ENCODE measurements at places on chromosomes 3 and 15. TPM values are rescaled to one million over a fixed set of nuclear protein-coding genes. Genes with fewer than 3 reads are reported as not detected.
A peak's percentile ranks its signal among the peaks of the same experiment; 100 is the strongest.

The IMPDH2 gene
- total RNA-seq = 102 TPM

The TFG gene
- 43.9 TPM for total RNA-seq

The MST1R gene
- total RNA-seq = 0.65 TPM

The SLC28A2 gene
- total RNA-seq = not detected

The C3orf20 gene
- 0.81 TPM for total RNA-seq

DNA sequence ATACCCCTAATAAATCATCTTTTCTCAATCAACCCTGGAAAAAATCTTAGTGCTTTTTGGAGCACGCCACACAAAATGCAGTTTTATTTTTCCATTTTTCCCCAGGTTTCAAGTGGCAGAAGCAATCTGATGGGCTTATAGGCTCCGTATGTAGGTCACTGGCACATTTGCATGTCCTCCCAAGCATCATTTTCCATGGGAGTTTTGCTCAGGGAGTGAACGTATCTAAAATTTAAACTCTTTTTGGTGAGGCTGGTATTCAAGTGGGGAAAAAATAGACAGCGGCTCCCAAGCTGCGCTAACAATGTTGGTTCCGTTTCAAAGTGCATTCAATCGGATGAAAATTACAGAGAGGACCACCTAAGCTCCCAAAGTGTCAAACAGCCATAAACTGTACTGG, 233.4 kb downstream of the MEX3B start:
- H3K27me3 ChIP-seq = no peaks in the 10 kb centered on the region
- H3K36me3 ChIP-seq = no peaks in the 10 kb centered on the region
- H3K27ac ChIP-seq = no peak overlapping the region
- H3K4me1 ChIP-seq = no peaks in the 10 kb centered on the region
- H3K4me3 ChIP-seq = no peak overlapping the region
- no peak for DNase-seq

DNA sequence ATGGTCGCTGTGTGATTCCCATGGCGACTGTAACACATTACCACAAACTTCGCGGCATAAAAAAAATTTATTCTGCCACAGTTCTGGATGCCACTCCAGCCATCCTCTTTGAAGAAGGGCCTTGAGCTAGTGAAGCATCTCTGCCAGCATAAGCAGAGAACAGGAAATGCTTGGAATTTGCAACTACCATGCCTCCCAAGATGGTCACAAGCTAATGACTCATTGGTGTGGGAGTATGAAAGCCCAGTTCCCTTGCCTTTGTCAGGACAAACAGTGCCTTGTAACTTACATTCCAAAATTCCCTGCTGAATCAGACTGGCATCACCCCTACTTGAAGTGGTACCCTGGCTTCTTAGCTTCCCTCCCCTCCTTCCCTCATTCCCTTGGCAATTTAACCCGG, 129.7 kb downstream of the PROS1 start:
- no peaks in the 10 kb centered on the region for H3K36me3 ChIP-seq
- no peak for DNase-seq
- H3K4me1 ChIP-seq = no peaks in the 10 kb centered on the region
- no peak overlapping the region for H3K27ac ChIP-seq
- no peaks in the 10 kb centered on the region for H3K27me3 ChIP-seq
- H3K4me3 ChIP-seq = no peak overlapping the region

DNA sequence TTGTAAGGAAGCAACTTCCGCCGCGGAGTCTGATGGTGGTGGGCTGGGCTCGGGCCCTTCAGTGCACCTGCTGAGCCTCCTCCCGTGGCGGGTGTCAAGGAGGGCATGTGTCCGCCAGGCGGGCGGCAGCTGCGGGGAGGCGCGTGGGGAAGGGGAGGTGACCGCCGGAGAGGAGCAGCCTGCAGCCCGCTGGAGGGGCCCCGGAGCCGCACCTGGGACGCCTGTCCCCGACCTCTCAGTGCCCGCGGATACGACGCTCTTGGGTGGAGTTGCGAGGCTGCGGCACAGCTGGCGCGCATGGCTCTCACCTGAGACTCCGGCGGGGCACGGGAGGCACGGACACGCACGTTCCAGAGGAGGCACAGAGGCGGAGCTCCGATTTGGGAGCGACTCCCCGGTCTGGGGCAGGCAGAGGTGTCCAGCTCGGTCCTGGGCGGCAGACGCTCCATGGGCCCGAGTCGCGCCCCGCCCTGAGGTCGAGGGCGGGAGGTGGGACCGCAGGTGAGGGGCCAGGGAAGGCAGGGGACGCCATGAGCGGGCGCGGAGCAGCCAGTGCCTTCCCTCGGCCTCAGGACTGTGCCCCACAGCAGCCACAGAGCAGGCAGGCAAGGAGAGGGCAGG, 50.2 kb upstream of the PRR20G start:
- H3K27me3 ChIP-seq = no peaks in the 10 kb centered on the region
- no peak overlapping the region for H3K27ac ChIP-seq
- no peaks in the 10 kb centered on the region for H3K4me1 ChIP-seq
- H3K36me3 ChIP-seq = no peaks in the 10 kb centered on the region
- H3K4me3 ChIP-seq = no peak overlapping the region

- H3K36me3 ChIP-seq = no peaks in the 10 kb centered on the region
- DNase-seq = peak; percentile 77
- H3K4me3 ChIP-seq = peak overlapping the region; percentile 95
- peaks cover 23% of the 10 kb centered on the region for H3K4me1 ChIP-seq
- peak overlapping the region; percentile 96 for H3K27ac ChIP-seq
Observed at GRCh38 chr3:187741403-187742350, 3.6 kb downstream of the BCL6 start.

- no peaks in the 10 kb centered on the region for H3K36me3 ChIP-seq
- peaks cover 64% of the 10 kb centered on the region for H3K4me1 ChIP-seq
- peak overlapping the region; percentile 72 for H3K27ac ChIP-seq
- DNase-seq = no peak
- H3K4me3 ChIP-seq = peak overlapping the region; percentile 10
Observed at GRCh38 chr3:16482194-16482769, 31.2 kb downstream of the RFTN1 start.

GRCh38 chr3:187624588-187624987, 45.6 kb downstream of the SST start:
- no peak for DNase-seq
- H3K4me1 ChIP-seq = no peaks in the 10 kb centered on the region
- H3K27me3 ChIP-seq = no peaks in the 10 kb centered on the region
- no peaks in the 10 kb centered on the region for H3K36me3 ChIP-seq
- no peak overlapping the region for H3K4me3 ChIP-seq
- no peak overlapping the region for H3K27ac ChIP-seq

Measured in naive thymus-derived CD4-positive, alpha-beta T cell (primary cell).